ENCODE measurements at places on chromosomes 13 and 19. TPM values are rescaled to one million over a fixed set of nuclear protein-coding genes. Genes with fewer than 3 reads are reported as not detected.

The THSD8 gene
- total RNA-seq = 42.4 TPM

The VSTM1 gene
- not detected for total RNA-seq

The EXOC3L2 gene
- not detected for total RNA-seq

The CYP2A6 gene
- not detected for total RNA-seq

The TNFAIP8L1 gene
- total RNA-seq = 17.4 TPM

The IRGC gene
- total RNA-seq = not detected

DNA sequence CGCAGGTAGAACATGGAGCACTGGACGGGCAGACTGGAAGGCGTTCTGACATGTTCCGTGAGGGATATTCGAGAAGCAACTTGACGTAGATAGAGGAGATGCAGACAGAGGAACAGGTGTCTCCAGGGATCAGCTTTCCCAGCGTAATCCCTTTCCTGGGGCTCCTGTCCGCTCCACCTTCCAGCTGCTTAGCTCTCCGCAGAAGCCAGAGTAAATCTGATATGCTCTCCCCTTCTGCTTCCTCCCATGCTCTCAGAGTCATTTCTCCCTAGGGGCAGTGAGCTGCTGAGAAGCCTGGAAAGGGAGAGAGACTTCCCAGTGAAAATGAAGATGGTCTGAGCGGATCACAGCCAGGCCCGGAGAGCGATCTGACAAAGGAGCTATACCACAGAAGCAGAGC is 23.0 kb upstream of the OLFM4 start:
- H3K36me3 ChIP-seq = no peaks in the 10 kb centered on the region
- no peak overlapping the region for H3K4me3 ChIP-seq
- no peak overlapping the region for H3K27ac ChIP-seq
- DNase-seq = no peak
- no peaks in the 10 kb centered on the region for H3K4me1 ChIP-seq

DNA sequence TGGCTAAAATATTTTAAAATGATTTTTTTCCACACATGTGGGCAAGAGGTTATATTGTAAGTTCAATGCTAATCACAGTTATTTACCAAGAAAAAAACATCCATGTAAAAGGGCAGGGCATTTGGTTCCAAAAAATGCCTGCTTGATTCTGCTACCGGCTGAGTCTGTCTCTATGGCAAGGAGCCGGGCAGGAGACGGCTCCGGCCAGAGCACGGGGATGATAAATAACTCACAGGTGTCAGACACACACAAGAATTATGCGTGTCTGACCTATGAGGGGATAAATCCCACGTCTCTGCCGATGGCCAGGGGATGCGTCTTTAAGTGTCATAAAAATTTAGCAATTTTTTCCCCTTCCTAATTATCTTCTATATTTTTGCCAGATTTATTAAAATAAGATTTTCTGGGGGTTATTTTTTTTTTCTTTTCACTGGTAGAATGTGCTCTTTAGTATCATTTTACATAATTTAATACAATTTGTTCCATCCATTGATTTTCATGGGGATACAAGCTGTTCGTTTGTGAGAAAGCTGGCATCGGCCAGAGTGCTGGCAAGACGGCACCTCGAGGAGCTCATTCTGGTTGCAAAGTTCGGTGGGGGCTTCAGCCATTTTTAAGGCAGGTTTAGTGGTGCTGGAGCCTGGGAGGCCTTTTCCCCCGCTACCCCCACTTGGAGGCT is 253.9 kb downstream of the ZNF536 start:
- no peak overlapping the region for H3K4me3 ChIP-seq
- no peak for DNase-seq
- no peaks in the 10 kb centered on the region for H3K4me1 ChIP-seq
- peaks cover 2% of the 10 kb centered on the region for H3K36me3 ChIP-seq

DNA sequence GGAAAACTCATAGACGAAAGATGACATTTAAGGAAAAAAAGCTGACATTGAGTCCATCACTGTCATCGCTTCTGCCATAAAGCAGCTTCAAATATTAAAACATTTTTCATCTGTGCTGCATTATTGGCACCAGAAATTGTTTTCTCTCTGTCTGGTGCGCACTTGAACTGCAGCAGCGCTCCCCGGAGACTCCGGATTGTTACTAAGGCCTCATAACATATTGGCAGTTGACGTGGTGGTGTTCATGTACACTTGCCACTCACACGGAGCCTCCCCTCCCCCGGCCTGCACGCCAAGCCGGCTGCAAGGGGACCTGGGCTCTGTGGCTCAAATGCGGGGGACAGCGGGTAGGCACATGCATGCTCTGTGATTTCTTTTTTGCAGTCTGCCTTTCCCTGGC is 203.2 kb downstream of the TSHZ3 start:
- H3K36me3 ChIP-seq = no peaks in the 10 kb centered on the region
- H3K4me1 ChIP-seq = no peaks in the 10 kb centered on the region
- H3K27me3 ChIP-seq = no peaks in the 10 kb centered on the region

DNA sequence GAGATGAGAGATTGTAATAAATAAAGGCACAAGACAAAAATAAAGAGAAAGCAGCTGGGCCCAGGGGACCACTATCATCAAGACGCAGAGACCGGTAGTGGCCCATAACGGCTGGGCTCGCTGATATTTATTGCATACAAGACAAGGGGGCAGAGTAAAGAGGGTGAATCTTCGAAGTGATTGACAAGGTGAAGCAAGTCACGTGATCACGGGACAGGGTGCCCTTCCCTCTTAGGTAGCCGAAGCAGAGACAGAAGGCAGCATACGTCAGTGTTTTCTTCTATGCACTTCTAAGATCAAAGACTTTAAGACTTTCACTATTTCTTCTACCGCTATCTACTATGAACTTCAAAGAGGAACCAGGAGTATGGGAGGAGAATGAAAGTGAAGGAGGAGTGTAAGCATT is 4.6 kb upstream of the PRKCG start:
- no peak overlapping the region for H3K27ac ChIP-seq
- no peak overlapping the region for H3K4me3 ChIP-seq
- peaks cover 1% of the 10 kb centered on the region for H3K27me3 ChIP-seq
- peaks cover 45% of the 10 kb centered on the region for H3K4me1 ChIP-seq

DNA sequence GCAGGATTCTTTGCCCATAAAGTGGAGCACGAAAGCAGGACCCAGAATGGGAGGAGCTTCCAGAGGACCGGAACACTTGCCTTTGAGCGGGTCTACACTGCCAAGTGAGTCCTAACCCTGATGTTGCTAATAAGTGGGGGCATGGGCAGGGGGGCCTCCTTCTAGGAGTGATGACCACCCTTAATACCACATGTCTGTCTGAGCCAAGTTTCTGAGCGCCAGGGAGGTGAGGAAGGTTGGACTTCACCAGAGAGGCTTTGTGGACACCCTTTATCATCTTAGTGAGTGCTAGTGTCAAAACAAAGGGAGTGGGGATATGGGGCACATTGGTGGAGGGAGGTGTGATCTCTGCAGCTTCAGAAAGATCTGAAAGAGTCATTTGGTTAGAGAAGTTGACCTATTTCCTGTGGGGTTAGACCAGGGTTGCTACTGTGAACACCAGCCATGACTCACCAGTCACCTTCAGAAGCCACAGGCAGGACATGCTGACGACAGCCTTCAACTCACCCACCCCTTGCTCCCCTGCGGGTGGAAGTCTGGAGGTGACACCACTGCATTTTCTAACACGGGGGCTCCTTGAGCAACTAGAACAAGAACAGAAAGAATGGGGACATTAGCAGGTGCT is 8.8 kb downstream of the ALOX5AP start:
- H3K36me3 ChIP-seq = peaks cover 21% of the 10 kb centered on the region
- peaks cover 60% of the 10 kb centered on the region for H3K4me1 ChIP-seq
- peak overlapping the region; percentile 75 for H3K27ac ChIP-seq
- H3K27me3 ChIP-seq = peaks cover 2% of the 10 kb centered on the region
- H3K4me3 ChIP-seq = peak overlapping the region; percentile 31

DNA sequence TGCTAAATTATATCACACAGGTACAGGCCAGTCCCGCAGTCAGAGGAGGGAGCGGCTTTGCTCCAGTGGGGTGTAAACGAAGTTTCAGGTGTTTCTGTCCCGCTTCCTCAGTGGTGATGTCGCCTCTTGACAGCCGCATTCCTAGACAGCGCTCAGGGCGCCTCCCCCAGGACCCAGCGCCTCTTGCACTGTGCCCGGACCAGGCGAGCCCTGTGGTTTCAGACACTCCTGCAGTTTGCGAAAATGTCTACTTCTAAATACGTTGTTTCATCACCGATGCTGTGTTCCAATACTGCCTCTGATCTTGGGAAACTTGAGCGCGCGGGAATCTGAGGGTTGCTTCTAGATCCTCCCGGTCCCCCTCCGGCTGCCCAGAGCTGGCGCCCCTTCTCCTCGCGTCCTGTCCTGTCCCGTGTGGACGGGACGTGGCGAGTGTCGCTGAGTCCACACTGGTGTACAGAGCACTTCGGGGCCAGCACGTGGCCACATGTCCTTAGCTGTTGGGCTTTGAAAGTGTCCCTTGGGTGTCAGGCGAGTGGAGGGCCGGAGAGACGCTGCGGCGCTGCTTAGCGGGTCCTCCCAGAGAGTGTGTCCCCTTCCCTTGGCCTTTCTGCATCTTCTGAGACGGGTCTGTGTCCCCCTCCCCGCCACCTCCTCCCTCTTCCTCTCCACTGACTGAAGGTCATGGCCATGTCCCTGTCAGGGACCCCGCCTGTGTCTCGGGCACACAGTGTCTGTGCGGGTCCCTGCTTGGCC is 14.6 kb upstream of the RPS15 start:
- H3K27me3 ChIP-seq = no peaks in the 10 kb centered on the region
- H3K27ac ChIP-seq = no peak overlapping the region
- no peak for DNase-seq
- H3K4me1 ChIP-seq = no peaks in the 10 kb centered on the region
- peaks cover 46% of the 10 kb centered on the region for H3K36me3 ChIP-seq
- H3K4me3 ChIP-seq = no peak overlapping the region

DNA sequence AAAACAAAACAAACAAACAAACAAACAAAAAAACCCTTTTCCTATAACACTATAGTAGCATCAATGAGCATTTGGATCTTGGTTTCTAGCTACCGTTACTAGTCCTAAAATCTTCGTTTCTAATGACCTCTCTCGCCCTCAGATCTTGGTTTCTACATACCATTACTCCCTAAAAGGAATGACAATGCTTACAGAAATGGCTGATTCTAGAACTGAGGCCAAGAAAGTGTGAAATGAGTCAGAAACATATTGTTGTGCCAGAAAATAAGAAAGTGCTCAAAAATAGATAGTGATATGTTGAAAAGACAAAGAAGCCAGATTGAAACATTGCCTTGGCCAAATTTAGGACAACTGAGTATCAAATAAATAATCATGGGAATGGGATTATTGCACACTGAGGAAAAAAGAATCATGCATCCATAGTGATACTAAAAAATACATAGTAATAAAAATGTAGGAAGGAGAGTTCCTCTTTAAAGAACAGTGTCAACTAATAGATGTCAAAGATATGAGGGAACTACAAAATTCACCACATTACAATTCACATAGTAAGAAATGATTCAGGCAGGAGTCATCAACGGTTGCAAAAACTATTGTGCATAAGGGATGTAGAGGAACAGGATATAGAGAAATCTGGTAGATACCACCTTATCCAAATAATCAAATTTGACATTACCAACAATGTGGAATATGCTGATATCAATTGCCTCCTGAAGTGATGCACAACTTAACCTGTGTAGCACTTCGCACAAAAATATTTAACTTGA is 386.6 kb downstream of the DIAPH3 start:
- no peak overlapping the region for H3K4me3 ChIP-seq
- no peaks in the 10 kb centered on the region for H3K36me3 ChIP-seq
- H3K27ac ChIP-seq = no peak overlapping the region

DNA sequence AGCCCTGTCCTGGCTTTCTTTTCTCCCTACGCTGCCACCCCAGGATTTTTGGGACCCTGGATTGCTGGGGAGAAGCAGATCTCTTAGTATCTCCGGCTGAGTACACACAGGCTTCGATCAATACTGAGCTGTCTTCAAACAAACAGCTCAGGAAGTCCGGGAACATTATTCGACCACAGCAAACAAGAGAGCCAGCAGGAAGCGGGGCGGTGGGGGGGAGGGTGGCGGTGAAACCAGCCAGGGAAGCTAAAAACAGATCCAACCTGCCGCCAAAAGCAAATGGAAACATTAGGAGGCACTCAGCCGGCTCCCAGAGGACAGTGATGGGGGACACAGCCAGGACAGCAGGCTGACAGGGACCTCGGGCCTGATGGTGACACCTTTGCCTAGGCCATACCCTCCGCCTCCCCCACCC is 12.2 kb upstream of the BCAM start:
- H3K27ac ChIP-seq = no peak overlapping the region
- H3K36me3 ChIP-seq = no peaks in the 10 kb centered on the region
- H3K4me1 ChIP-seq = peaks cover 14% of the 10 kb centered on the region
- no peak overlapping the region for H3K4me3 ChIP-seq
- H3K27me3 ChIP-seq = no peaks in the 10 kb centered on the region

DNA sequence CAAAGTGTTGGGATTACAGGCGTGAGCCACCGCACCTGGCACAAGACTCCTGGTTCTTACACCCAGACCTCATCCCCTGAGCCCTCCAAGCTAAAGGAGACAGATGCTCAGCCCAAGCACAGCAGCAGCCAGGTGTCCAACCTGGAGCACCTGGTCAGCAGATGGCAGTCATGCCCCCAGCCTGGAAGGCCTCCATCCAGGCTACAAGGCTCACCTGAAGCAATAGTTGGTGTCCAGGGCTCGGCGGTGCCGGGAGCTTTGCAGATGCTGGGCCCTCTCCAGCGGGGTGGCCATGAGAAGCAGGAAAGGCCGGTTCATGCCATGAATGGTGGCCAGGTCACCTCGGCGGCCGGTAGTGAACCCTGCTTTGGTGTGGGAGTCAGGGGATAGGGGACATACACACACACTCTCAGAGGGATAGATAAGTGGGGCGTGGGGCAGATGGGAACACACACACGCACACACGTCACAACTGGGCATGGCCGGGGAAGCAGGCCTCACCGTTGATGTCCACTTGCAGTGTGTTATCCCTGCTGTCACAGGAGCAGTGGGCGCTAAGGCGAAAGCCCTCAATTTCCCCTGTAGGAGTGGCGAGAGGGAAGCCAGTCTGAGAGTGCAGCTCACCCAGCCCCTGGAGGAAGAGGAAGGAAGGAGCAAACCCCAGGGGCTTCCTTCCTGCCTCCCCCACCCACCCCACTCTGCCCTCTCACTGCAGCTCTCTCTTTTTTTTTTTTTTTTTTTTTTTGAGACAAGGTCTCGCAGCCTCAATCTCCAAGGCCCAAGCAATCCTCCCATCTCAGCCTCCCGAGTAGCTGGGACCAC is 11.8 kb downstream of the TGFB1 start:
- H3K4me3 ChIP-seq = no peak overlapping the region
- peak overlapping the region; percentile 45 for H3K27ac ChIP-seq
- H3K36me3 ChIP-seq = peaks cover 41% of the 10 kb centered on the region
- H3K4me1 ChIP-seq = peaks cover 25% of the 10 kb centered on the region
- no peak for DNase-seq

- H3K27ac ChIP-seq = no peak overlapping the region
- peaks cover 35% of the 10 kb centered on the region for H3K4me1 ChIP-seq
- no peak overlapping the region for H3K4me3 ChIP-seq
- H3K36me3 ChIP-seq = no peaks in the 10 kb centered on the region
Observed at GRCh38 chr19:44725251-44725650, 23.3 kb upstream of the BCL3 start.

DNA sequence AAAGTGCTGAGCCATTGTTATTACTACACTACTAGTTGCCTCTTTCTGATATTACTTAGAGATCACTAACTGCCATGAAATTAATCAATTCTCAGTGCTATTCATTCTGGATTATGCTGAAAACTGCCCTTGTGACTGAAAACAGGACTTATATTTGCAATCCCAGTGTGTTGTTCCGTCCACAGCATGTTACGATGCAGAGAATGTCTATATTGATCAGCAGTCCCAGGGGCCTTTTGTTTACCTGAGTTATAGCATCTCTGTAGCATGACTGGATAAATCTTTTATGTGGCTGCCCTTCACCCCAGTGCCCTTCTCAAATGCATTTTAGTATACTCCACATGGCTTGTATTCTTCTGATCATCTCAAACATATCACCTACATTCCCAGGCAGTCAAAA is 251.0 kb downstream of the GPC5 start:
- no peaks in the 10 kb centered on the region for H3K4me1 ChIP-seq
- no peak overlapping the region for H3K4me3 ChIP-seq
- DNase-seq = no peak
- H3K36me3 ChIP-seq = no peaks in the 10 kb centered on the region

Measured in activated CD4-positive, alpha-beta memory T cell treated with anti-CD3 and anti-CD28 coated beads for 36 hours (primary cell).